Stimulated activated CD4-positive, alpha-beta T cell treated with anti-CD3 and anti-CD28 coated beads, TNF-alpha, amount 100 ng/mL, for 4 hours (primary cell): ENCODE measurements at places on chromosomes 12 and 14.

DNA sequence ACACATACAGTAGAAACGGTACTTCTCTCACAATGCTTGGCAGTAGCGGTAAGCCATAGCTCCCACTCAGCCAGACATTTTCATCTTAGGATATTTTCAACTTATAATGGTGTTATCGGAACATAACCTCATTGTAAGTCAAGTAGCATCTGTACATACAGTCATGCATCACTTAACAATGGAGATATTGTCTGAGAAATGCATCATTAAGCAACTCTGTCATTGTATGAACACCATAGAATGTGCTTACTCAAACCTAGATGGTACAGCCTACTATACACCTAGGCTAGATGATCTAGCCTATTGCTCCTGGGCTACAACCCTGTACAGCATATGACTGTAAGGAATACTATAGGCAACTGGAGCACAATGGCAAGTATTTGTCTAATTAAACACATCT lies 40.8 kb downstream of the RPS6KA5 start:
- no peak for DNase-seq

DNA sequence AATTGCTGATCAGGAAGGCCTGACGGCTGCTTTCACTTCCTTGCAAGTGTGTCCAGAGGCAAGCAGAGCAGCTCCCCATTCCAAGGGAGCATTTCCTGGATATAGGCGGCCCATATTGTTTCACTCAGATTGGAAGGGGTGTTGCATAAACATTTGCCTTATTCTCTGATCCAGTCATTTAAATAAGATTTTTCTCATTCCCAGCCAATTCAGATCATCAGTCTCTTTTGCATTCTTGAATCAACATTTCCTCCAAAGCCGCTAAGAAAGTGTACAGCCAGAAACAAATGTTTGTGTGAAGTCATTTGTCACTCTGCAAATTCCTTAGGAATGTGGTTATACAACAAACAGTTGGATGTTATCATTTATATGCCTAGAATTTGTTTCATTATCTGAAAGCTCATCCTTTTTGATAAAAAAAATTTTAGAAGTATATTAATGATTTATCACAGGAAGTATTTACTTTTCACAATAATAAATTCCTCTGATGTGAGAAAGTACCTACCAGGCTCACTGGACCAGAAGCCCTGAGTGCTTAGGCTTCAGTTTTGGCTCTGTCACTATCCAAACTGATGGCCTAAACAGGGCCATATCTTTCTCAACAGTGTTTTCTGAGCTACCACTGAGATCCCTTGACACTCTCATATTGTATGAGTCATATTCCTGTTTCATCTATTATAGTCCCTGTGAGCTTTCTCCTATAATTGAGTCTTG lies 379.6 kb downstream of the CCDC91 start:
- DNase-seq: no peak

DNA sequence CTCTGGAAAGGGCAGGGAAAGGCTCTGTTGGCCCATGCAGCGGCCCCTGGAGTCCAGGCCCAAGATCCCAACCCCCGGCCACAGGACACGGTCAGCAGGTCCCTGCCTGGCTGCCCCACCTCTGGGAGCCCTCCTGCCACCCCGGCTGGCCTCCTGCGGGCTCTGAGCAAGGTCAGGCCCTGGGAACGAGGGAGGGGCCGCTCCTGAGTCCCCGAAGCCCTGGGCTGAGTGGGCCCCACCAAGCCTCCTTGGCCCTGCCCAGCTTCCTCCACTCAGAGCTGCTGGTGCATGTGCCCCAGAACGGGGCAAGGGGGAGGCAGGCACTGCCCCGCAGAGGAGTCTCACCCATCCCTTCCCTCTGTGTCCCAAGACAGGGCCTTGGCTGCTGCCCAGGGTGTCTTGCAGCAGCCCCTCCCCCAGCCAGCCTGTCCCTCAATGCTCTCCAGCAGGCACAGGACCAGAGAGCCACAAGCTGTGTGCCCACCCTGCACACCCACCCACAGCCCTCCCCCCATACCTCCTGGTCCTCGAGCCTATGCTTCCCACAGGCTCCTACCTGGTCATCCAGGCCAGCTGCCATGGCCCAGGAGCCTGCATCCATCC lies 7.4 kb upstream of the C14orf180 start:
- DNase-seq: no peak

GRCh38 chr12:130444061-130444460 lies 106.4 kb downstream of the PIWIL1 start:
- no peak for DNase-seq

- DNase-seq: no peak
These were observed 17.3 kb downstream of the EMG1 start for GRCh38 chr12:6987956-6988553.

- DNase-seq: no peak
These were observed 383.7 kb downstream of the ETNK1 start for GRCh38 chr12:23008623-23009022.

- no peak for DNase-seq
These were observed 53.5 kb upstream of the DUSP6 start for GRCh38 chr12:89405626-89406345.

DNA sequence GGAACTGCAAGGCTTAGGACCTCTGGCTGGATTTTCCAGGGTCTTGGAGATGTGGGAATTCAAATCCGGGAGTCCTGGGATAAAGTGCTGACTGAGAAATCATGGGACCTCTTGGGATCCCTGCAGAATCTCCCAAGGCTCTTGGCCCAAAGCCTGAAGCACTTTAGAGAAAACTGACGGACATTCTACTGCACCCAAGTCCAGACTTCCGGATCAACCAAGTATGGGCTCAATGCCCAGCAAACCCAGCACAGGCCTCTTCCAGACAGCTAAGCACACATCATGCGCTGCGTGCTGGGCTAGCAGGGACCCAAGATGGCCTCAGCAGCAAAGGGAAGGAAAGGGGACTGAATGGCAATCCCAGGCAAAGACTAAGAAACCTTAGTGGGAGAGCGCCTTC lies 85.0 kb downstream of the ACTN1 start:
- no peak for DNase-seq
